NCI-H82 (cell line): ENCODE measurements at places on chromosomes 6 and 20.
A peak's percentile ranks its signal among the peaks of the same experiment; 100 is the strongest.

DNA sequence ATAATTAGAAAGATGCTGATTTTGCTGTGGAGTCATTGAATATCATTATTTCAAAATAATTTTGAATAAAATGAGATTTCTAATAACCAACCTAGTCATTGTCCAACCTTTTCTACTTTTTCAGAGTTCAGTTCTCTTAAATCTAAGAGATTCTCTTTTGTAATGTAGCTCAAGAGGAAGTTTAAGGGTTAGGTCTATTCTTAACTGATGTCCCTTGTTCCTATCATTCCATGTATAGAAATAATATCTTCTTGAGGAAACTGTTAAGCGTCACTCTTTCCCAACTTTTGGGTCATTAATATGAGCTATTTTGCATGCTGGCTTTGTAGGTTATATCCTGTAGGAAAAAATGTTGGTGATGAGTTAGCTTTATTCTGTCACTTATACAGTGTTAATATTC lies 27.0 kb downstream of the RNF144B start:
- DNase-seq: no peak

- DNase-seq: no peak
Observed at GRCh38 chr6:1526398-1527072, 83.2 kb upstream of the FOXC1 start.

- DNase-seq: no peak
Observed at GRCh38 chr20:19504251-19504650, 253.8 kb upstream of the RIN2 start.

DNA sequence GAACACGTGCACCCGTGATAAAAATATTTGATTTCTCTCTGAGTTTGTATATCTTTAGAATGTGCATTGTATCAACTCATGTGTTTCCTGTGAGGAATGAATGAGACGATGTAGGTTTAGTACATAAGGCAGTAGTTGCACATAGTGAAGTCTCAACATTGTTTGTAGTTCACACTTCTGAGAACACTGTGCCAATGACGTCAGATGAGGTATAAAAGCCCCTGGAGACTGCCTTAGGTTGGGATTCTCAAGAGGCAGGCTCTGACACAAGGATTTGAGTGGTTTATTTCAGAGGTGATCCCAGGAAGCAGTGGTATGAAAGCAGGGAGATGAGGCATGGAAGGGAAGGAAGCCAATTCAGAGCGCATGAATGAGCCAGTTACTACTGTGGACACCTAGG lies 2.6 kb upstream of the NKAIN2 start:
- no peak for DNase-seq

GRCh38 chr6:3750317-3751076 lies 1.0 kb downstream of the PXDC1 start:
- DNase-seq: peak; percentile 60

GRCh38 chr6:88339761-88340160 lies 173.6 kb upstream of the CNR1 start:
- no peak for DNase-seq

GRCh38 chr6:73606428-73606827 lies 47.4 kb downstream of the SLC17A5 start:
- DNase-seq: no peak

- DNase-seq: peak; percentile 19
Observed at GRCh38 chr6:166420351-166420750, 37.6 kb upstream of the MPC1 start.

DNA sequence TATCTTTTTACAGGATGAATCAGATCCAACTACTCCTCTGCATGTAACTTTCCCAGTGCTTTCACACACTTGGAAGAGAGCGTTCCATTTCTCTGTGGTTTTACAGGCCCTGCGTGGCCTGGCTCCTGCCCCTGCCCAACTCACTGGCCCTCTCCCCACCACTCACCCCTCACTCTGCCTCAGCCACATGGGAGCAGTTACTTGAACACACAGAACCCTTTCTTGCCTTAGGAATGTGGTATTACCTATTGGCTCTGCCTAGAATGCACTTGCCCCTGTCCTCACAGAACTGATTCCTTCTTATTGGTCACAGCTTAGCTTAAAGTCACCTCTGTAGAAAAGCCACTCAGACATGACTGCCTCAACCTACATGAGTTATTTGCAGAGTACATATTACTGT lies 108.4 kb downstream of the CRYBG1 start:
- no peak for DNase-seq

GRCh38 chr6:140385679-140386078 lies 1011.2 kb upstream of the CITED2 start:
- DNase-seq: no peak

DNA sequence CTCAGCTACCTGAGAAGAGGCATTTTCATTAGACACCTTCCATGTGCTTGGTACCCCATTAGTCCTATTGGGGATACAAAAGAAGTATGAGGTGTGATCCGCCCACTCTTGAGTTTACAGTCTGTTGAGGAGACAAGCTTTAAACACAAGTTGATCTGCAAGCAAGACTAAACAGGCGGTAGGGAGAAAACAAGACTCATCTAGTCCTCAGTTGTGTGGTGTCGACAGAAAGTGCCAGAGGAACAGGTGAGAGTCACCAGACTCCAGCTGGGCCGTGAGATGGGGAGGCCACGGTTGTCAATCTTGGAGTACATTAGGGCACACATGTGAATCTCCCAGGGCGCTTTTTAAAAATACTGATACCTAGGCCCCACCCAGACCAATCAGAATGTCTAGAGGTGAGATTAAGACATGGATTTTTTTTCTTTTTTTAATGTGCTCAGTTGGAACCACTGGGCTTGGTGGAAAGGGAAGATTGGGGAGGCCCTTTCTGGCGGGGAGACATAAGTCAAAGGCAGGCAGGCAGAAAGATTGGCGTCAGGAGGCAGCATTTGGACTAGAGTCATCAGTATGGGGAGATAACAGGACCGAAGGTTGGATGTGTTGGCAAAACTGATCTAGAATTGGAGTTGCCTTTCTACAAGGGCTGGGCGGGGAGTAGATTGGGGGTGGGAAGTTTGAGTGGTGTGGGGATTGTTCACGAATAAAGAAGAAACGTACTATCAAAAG lies 10.4 kb downstream of the E2F3 start:
- no peak for DNase-seq

- DNase-seq: no peak
Observed at GRCh38 chr20:58198901-58199355, 29.5 kb downstream of the ANKRD60 start.

GRCh38 chr6:2558098-2558680 lies 192.5 kb downstream of the MYLK4 start:
- DNase-seq: no peak

GRCh38 chr20:25217161-25218108 lies 21.9 kb downstream of the ENTPD6 start:
- no peak for DNase-seq

DNA sequence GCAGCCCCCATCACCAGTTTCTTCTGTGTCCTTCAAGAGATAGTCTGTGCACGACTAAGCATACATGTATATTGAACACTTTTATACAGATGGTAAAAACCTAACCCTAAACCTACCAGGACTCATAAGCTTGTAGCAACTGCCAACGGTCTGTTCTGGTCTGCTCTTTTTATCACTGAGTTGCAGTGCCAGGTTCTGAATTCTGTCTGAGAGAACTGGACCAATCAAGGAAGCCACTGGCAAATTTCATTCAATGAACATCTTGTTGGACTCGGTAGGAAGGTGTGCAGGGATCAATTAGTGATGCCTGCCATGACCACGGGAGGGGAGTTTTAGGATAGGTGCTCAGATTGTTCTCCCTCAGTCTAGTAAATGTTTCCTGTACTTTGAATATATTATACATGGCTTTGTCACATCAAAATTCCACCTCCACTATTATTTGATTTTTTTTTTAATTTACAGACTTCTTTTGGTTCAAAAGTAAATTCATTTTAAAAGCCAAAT lies 146.8 kb downstream of the EYA2 start:
- DNase-seq: no peak

DNA sequence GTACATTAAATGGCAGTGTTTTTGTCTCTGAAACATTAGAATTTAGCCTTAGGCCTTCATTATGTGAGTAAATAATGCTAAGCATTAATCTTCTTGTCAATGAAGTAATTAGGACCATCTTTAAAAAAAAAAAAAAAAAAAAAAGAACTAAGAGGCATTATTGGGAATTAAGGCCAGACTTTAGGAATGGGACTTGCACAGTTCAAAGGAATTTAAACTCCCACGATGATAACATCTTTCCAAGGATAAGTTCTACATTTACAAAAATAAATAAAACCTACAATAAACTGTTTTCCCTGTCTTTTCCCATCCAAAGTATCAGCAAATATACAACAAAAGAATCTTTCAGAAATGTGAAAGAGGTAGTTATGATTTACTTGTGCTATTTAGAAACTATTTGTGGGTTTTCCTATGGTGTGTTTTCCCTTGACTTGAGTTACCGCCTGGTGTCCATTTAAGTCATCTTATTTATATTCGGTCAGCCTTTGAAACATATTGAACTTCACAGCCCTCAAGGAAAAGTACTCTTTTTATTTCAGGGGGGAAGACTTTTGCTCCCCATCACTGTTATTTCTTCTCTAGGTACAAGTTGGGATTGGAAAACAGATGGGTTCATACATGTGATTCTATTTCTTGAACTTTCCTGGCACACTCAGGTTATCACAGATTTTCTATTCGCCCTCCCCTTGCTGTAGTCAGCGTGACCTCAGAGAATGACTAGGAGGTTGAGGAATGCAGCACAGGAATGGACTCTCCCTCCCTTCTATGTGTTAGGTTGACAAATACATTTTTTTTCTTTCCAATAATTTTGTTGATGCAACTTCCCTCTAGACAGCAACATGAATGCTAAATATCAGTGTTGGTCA lies 13.6 kb downstream of the STMND1 start:
- DNase-seq: no peak

- DNase-seq: no peak
Observed at GRCh38 chr20:17936286-17936760, 32.3 kb downstream of the SNX5 start.

GRCh38 chr6:42429042-42429585 lies 22.6 kb downstream of the TRERF1 start:
- DNase-seq: no peak

- DNase-seq: peak; percentile 39
Observed at GRCh38 chr20:62832212-62832922, 15.5 kb downstream of the COL9A3 start.
